Tibial artery (tissue), 4 donors: ENCODE measurements at places on chromosomes 12 and 14.

GRCh38 chr12:52423035-52423434 is 11.1 kb downstream of the KRT75 start:
- no peak for DNase-seq

DNA sequence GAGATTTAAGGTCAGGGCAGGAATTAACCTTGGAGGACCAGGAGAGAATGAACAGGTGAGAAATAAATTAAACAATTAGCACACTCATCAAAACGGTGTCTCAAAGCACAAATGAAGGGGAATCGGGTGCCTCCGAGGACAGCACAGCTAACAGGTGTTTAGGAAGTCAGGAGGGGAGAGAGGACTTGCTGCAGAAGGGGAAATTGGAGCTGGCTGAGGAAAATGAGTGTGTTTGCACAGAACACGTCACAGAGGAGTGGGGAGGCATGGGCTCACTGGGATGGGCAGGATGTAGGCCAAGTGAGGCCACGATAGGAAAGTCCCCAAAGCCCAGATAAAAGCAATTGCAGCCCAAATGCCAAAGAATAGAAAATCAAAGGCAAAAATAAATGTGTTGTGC is 121.7 kb downstream of the ZNF664 start:
- no peak for DNase-seq

DNA sequence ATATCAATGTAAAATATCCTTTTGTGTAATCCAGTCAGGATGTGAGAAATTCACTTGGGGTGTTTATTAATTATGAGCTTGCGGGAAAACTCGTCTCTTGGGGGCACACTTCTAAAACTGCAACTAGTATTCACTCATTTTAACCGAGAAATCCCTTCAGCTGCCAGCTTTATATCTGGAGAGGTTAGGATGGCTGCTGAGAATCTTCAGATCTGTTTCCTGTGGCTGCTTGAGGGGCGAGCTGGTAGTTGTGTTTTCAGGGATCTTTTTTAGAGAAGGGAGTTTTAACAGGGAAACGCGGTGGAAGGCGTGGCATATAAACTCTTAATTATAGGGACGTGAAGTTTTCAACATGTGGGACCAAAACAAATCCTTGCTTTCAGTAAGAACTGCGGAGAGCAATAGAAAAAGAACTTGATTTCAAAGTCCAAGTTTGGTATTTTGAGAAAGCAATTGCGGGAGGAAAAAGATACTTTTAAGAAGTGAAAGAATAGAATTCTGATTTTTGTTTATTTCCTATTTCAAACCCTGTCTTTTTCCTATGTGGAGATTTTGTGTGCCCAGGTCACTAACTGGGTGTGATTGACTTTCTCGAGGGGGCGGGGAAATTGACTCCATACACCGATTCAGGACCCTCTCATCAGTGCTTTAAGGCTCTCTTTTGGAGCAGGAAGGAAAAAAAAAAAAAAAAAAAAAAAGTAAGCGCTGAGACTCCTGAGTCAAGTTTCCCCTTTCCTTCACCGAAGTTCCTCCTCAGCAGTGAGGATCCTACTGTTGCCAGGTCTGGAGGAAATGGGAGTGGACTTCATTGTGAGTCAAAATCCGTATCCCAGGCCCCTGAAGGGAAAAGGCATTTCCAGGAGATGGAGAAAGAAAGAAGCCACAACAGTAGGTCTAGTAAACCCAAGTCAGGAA is 1.1 kb downstream of the PPFIBP1 start:
- DNase-seq, result no peak

DNA sequence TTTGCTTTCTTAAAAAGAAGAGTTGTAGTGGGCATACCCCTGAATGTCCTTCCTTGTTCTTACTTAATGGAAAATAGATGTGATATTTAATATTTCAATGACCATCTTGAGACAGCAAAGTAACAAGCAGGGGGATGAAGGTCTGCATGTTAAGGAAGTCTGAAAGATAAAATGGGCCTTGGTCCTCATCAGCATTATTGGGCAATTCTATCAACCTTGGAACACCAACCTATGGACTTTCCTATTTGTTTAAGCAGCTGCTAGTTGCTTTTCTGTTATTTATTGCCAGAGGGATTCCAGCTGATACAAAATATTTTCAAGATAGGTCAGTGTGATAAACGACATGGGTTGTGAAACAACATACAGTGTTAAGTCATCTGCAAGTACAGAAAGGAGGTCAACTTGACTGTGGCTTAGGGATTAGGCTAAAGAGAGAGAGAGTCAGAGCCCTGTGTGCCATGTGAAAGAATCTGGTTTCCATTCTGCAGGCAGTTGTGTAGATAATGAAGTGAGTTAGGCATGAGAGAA is 16.4 kb upstream of the A2M start:
- DNase-seq, result no peak
